ENCODE measurements at places on chromosomes 1 and 21.

- no peak for DNase-seq
Measured at GRCh38 chr1:3168678-3169077, 99.7 kb downstream of the PRDM16 start.

- no peak for DNase-seq
Measured at GRCh38 chr1:207474210-207474609, 20.1 kb downstream of the CR2 start.

DNA sequence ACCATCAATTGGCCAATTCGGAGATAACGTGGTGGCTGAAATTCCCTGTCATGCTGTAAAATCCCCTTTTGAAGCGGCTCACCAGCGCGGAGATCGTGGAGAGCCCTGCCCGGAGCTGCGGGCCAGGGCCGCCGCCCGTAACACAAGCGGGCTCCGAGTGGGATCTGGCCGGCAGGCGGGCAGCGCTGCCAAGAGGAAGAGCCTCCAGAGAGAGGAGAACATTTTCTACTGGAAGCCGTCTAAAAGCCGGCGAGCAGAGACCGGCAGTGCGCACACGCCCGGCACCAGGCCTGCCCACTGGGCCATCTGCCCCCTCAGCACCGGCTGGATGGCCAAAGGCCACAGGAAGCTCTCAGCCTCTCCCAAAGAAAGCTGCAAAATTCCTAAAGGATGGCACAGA lies 15.5 kb downstream of the SSBP3 start:
- no peak for DNase-seq

DNA sequence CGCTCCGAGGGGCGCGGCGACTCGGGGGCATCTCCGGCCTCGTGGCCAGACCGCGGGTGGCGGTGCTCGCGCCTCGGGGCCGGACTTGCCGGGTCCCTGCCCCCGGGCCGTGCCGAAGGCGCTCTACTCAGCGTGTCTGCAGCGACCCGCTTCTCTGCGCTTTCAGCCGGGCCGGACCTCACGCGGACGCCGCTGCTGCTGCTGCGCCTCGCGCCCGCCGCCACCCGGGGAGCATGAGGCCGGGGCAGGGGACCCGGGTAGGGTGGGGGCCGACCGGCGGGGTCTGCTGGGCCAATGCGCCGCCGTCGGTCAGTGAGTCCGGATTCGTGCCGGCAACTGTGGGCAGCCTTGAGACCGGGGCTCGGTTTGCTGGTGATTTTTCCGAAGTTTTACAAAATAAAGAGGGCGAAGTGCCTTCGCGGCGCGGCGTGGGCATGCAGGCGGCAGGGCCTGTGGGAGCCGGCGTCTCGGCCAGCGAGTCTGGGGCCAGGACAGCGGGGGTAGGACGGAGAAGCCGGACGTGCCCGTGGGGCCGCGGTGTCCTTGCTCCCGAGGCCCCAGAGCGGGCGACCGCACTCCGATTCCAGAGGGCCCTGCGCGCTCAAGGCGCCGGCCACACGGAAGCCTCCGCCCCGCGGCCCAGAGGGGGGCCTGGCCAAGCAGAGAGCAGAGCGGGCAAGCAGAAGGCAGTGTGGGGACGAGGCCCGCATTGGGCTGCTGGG lies 749 bp downstream of the FAM163A start:
- DNase-seq, result no peak

- peak; percentile 77 for DNase-seq
Measured at GRCh38 chr1:17617787-17618557, 78.5 kb downstream of the ARHGEF10L start.

DNA sequence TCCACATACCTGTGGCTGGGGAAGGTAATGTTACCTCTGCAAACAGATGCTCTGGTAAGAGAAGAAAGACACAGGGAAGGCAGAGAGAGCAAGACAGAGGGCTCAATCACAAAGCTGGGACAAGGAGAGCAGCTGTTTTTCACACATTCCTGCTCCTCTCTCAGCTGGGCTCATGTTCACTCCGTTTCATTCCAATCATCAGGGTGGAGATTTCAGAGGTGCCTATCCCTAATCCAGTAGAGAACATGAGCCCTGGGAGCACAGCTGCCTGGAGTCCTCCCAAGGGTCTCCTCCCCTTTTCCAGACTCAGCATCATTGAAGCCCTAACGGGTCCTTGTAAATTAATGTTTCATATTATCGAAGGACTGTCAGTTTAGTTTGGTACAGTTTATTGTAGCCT lies 19.4 kb downstream of the GADD45A start:
- no peak for DNase-seq

DNA sequence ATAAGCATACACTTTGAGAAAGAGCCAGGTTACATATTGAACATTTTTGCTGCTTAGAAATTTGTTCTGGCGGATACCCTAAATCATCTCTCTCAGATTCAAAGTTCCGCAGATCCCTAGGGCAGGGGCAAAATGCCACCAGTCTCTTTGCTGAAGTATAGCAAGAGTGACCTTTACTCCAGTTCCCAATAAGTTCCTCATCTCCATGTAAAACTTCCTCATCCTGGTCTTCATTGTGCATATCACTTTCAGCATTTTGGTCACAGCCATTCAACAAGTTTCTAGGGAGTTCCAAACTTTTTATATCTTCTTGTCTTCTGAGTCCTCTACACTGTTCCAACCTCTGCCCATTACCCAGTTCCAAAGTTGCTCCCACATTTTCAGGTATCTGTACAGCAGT lies 23.3 kb upstream of the LYPD8 start:
- no peak for DNase-seq
